ENCODE measurements at places on chromosomes 4 and X.

- DNase-seq: no peak
Measured at GRCh38 chrX:31459361-31459760, 387.5 kb upstream of the FTHL17 start.

GRCh38 chrX:47831788-47832187 lies 4.9 kb upstream of the ZNF81 start:
- DNase-seq: peak; percentile 12

GRCh38 chr4:38155589-38156294 lies 195.5 kb downstream of the PTTG2 start:
- no peak for DNase-seq

- no peak for DNase-seq
Measured at GRCh38 chrX:148501386-148502066, 1.1 kb downstream of the AFF2 start.

- no peak for DNase-seq
Measured at GRCh38 chr4:59525885-59526284, 1674.2 kb upstream of the ADGRL3 start.

DNA sequence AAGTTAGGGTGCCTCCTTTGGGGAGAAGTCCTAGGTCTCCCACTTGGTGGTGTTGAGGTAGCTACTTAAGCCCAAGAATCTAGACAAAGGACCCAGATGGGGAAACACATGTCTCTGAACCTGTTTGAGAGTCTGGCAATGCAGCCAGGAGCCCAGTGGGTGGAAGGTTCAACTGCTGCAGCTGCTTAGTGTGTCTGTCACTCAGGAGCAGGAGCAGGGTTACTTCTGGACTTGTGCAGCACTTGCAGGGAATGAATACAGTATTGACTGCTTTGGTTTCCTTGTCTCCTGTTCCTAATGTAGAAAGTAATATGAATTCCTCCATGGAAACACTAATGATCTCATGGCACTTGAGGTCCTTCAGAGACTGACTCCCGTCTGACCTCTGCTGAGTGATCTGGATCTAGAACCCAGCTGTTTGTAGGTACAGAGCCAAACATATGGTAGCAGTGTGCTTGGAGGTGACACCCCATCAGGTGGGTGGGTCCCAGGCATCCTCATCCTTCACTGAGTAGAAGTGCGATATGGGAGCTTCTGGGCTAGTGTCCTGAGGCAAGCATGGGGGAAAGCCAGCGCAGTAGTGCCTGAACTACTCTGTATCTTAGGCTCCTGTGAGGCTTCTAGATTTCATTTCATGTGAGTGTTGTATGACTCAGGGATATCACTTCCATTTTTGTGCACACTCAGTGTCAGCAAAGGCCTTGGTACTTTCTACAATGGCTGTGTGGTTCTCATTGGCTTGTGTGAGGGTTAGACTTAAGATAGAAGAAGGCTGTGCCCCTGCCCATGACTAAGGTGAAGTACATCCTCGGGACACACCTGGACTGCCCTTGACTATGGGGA lies 85.0 kb upstream of the WDR1 start:
- no peak for DNase-seq

DNA sequence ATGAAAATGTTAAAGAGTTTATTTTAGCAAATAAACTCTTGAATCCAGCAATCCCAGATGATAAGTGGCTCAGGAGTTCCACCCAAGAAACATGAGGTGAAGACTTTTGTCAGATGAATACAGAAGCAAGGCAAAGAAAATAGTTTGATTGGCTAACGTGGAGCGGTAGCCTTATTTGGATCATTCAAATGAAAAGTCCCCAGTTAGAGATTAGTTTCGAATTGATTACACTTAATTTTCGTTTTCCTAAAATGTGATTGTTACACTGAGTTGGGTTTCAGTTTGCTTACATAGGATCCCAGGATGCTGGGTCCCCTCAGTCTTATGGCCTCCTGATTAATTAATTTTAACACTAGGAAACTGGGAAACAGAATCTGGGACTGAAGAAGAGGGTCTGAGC lies 76.4 kb upstream of the RPA4 start:
- DNase-seq: no peak

DNA sequence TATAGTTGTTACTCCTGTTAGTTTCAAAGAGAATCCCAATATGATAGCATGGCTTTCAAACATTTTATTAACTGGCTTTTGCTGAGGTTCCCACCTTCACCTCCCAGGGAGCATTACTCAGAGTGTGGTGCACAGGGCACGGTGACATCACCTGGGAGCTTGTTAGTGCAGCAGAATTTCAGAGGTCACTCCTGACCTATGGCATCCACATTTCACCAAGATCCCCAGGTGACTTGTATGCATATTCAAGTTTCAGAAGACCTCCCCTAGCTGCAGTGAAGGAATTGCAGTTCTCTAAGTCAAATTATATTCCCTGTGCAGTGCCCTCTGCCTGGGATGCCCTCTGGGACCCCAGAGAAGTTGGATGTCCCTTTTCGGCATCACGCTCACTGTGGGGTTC lies 29.7 kb upstream of the LNX1 start:
- no peak for DNase-seq

DNA sequence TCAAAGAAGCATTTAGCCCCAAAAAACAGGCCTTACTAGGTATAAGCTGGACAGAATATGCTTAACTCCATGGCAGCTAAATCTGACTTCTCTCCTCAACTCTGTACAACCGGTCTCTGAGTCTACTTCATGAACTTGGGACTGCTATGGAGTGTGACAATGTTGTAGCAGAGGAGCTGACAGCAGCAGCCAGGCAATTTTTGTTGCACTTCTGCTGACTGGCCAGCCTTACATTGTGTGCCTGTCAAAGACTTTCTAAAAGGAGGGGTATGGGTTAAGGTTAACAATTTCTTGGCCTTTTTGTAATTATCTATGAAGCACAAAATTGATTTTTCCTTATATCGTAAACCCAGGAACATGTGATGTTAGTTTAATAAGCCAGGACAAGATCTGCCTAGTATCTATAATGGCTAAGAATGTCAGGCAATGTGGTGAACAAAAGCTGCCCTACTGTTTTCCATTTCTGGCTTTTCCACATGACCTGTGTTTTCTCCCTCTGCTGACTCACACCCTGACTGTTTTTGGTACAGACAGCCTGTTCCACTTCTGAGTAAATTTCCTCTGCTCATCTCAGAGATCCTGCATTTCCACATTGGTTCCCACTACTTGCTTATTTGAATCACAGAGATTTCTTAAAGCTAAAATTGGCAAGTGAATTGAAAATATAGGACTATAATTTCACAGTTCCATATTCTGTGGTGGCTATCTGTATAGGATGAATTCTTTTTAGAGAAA lies 9.3 kb downstream of the NOX1 start:
- no peak for DNase-seq

DNA sequence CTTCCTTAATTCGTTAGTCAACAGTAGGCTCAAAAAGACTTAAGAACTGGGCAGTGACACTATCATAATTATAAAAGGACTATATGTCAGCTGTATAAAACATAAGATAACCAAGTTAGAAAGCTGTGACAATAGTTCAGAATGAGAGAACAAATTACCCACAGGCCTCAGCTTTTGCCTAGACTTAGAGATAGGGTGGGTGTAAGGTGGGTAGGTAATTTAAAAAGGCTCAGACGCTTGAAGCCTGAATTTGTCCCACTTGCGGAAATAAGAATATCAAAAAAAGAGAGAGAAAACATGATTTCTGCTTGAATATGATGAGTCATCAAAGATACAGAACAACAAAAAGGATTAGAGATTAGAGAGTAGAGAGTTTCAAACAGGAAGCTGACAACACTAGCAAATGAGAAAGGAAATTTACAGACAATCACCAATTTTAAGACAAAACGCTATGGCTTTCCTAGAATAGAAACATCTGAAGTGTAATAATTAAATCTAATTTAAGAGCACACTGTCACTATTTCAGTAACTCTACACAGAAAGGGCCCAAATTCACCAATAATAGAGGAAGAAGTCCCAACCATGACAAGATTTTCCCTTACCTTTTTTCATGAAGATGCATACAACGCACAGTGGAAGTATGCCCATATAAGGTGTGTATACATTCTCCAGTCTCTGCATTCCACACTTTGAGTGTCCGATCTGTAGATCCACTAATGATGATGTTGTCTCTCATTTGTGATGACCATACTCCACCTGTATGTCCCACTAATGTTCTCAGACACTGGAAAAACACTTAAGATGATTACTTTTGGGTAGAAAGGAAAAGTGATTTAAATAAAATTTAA lies 208.1 kb downstream of the FBXW7 start:
- no peak for DNase-seq

DNA sequence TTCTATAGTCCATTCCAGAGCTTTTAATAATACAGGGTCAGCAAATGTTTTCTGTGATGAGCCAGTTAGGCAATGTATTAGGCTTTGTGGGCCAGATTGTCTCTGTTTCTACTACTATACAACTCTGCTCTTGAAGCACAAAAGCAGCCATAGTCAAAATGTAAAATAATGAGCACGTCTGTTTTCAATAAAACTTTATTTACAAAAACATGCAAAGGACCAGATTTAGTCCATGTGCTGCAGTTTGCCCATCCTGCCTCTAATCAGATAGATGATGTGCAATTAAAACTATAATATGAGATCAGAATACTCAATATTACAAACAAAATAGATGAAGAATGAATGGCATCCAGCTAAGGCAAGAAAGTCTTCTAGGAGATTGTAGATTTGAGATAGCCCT lies 127.8 kb upstream of the FRMPD4 start:
- no peak for DNase-seq

DNA sequence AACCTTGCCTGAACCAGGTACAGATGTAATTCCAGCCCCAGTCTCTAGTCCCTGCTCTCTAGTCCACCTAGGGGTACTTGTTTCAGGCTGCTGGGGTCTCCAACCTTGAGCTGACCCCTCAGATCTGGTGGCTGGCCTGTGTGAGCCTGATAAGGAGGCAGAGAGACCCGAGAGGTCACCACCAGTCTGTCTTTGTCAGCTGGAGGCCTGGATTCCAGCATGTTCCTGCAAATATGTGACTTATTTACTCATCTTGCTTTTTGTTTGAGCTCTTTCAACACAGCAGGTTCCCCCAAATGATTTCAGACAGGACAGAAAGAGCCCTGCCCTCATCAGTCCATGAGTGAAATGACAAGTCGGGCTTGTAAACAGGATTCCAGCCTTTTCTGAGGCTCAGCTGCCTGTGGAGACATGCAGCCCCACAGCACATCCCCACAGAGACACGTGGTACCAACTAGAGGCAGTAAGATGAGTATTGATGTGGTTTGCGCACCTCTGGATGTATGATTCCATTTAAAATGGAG lies 37.5 kb upstream of the STK26 start:
- DNase-seq: no peak

GRCh38 chrX:40422021-40422420 lies 158.7 kb upstream of the ATP6AP2 start:
- DNase-seq: no peak

DNA sequence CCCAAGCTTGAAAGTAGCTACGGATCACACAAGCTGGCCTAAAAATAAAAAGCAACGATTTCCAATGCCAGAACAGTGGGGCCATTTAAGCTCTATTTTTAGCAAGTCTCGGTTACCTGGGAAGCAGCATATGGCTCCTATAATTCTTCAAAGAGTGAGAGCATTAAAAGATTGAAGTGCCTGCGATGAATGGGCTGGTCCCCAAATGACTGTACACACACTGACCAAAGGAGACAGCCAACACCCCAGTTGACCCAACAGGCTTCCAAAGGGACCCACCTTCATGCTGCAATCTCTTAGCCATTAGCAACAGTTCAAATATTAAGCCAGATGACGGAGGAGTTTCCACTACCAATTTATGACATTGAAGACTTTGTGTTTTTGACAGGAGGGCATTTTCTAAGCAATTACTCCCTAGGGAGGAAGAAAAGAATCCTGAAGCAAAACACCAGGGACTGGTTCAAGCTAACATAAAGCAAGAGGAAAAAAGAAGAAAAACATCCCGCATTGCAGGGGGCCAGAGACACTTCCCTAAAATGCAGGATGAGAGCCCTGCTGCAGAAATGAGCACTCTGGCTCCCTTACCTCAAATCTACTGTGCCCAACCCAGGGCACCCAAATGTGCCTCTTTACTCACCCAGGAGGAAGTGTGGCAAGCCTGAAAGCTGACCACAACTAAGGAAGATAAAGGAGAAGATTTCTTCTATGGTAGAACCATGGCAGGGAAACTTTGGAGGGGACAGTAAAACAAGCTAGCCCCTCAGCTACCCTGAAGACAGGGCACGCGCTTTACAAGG lies 21.6 kb downstream of the SH3KBP1 start:
- no peak for DNase-seq

DNA sequence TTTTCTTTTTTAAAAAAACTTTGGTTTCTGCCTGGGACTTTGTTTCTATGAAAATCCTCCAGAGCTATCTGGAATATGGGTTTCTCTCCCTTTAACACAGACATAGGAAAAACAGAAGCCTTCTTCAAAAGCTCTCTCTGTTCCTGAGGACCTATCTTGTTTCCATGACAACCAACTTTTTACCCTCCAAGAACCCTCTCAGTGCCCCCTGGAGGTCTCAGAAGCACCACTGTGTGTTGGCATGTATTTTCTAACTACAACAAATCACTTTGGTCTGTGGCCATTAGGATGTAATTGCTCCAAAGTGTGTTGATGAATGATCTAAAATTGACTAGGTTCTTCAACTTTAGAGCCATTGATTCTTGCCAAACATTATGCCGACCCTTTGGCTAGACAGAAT lies 1331.6 kb downstream of the ADGRL3 start:
- DNase-seq: no peak

GRCh38 chr4:4227510-4228355 lies 1.0 kb upstream of the OTOP1 start:
- no peak for DNase-seq

DNA sequence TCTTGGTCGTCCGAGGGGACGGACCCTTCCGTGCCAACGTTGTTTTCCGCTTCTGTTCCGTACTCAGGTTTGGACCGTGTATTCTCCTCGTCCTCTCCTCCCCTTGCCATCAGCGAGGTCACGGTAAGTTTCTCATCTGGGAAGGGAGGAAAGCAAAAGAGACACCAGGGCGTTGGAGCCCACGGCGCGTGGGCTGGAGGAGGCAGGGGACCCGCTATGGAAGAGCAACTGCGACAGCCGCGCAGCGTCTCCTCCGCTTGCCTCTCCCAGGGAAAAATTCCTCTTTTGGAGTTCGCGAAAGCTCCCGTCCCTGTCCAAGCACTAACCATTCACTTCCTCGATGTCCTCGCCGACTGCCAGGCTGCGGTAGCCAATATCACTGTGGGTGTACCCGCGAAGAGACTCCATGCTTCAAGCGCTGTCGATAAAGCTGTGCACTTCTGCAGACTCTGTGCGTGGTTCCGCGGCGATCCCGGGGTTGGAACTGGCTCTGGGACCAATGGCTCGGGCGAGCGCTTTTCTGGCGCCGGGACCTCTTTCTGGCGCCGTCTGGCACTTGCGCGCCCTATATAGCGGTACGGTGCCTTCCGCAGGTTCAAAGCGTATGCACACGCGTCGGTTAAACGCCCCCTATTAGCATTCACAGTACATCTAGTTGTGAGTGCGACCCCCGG lies at the start of gene ESX1:
Gene ESX1 (minus strand): TSS at position 492 of the 674 bp plus-strand sequence. CDS start 84 bp downstream, at position 408.
- DNase-seq: no peak

- no peak for DNase-seq
Measured at GRCh38 chr4:182838535-182838934, 78.7 kb downstream of the DCTD start.

GRCh38 chr4:67204441-67204840 lies 340.9 kb downstream of the CENPC start:
- DNase-seq: no peak

- no peak for DNase-seq
Measured at GRCh38 chr4:175622887-175623286, 189.2 kb downstream of the GPM6A start.

- no peak for DNase-seq
Measured at GRCh38 chr4:184573701-184574100, 75.5 kb downstream of the CASP3 start.
